Activated CD8-positive, alpha-beta T cell treated with anti-CD3 and anti-CD28 coated beads for 36 hours (primary cell): ENCODE measurements at places on chromosomes 12 and 14. TPM values are rescaled to one million over a fixed set of nuclear protein-coding genes. Genes with fewer than 3 reads are reported as not detected.

TEX52 gene
- 0.29 TPM for total RNA-seq

PZP gene
- total RNA-seq: not detected

ADCY4 gene
- total RNA-seq: 1.3 TPM

GRCh38 chr12:16303939-16304338 lies 26.5 kb upstream of the SLC15A5 start:
- H3K27ac ChIP-seq: no peak overlapping the region
- no peaks in the 10 kb centered on the region for H3K4me1 ChIP-seq
- no peak overlapping the region for H3K4me3 ChIP-seq
- H3K36me3 ChIP-seq: no peaks in the 10 kb centered on the region

GRCh38 chr12:56079723-56080555 lies at the start of gene ERBB3:
TSS of gene ERBB3 (plus strand) at chr12:56080165. CDS start at chr12:56080301, 136 bp downstream.
- H3K27ac ChIP-seq: no peak within 1 kb of the TSS
- H3K4me3 ChIP-seq: peak within 1 kb of the TSS; percentile 72
- peaks cover 8% of the 10 kb centered on the region for H3K27me3 ChIP-seq
- DNase-seq: peak; percentile 76
- H3K36me3 ChIP-seq: no peaks in the 10 kb centered on the region
- H3K4me1 ChIP-seq: peaks cover 14% of the 10 kb centered on the region

GPR137C gene
- 0.11 TPM for total RNA-seq

- no peak for DNase-seq
- no peak overlapping the region for H3K4me3 ChIP-seq
- no peaks in the 10 kb centered on the region for H3K4me1 ChIP-seq
Observed at GRCh38 chr14:23460960-23461359, 8.5 kb upstream of the NGDN start.

KERA gene
- total RNA-seq: not detected

PLEKHG7 gene
- total RNA-seq: not detected

DNA sequence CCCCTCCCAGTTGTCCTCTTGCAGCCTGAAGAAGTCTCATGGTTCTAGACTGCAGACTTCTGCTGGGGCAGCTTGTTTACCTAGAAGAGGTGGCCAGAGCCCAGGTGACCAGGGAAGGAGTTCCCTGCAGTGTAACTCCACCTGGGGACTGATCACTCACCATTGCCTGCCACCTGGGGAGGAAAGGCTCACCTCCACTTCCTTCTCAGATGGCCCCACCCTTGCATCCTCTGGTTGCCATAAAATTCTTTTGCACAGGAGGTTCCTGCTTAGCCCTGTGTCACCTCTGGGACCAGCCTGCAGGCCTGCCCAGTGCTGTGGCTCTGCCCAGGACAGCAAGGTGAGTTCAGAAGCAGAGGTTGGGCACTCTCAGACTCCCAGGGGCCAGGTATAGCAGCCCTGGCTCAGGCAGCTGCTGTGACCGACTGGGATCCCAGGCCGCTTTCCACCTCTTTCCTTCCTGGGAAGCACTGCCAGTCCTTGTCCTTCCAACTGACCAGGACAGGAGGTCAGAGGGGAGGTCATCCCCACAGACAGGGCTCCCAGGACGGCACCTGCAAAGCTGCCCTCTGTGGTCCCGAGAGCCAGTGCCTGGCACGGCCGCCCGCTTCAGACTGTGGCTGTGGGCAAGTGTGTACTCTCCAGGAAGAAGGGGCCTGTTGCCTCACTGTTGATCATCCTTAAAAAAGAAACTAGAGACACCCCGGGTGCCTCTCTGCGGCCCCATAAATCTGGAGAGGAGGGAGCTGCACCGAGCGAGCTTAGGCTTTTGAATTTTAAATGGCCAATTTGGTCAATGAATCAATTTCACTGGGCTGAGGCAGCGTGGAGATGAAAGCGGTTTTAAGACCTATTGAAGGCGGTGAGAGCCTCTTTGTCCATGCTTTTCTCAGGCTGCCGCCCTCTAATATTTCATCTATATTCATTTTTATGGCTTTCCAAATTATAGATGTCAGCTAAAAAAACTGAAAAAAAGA lies 79.5 kb upstream of the C14orf180 start:
- H3K27ac ChIP-seq: no peak overlapping the region
- no peak for DNase-seq
- peaks cover 2% of the 10 kb centered on the region for H3K27me3 ChIP-seq
- H3K36me3 ChIP-seq: no peaks in the 10 kb centered on the region
- H3K4me3 ChIP-seq: no peak overlapping the region
- no peaks in the 10 kb centered on the region for H3K4me1 ChIP-seq

DNA sequence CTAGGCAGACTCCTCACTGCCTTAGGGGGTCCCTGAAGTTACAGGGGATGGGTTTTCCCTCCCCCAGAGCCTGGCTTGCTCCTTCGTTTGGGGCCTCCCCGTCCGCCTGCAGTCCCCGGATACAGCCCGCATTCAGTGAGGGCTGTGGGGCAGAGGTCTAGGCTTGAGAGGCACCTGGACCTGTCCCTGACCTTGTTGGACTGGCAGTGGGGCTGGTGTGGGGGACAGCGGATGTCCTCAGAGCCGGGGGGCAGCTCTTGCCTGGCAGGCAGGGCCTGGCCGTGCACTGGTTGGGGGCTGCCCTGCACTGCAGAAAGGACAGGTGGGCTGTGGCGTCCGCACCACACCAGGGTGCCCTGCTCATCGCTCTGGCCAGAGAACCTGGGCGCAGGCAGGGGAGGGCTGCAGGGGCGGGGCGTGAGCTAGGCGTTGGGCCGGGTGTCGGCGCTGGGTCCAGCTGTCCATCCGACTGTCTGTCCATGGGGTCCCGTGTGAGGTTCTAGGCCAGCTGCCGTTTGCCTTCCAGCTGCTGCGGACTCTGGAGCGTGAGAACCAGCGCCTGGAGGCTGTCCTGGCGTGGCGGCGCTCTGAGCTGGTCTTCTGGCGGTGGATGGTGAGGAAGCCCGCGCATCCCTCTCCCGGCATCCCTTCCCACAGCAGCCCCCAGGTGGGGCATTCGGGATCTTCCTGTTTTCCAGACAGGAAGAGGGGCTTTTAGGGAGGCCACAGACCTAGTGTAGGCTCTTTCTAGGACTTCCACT lies 6.0 kb downstream of the TEDC1 start:
- H3K27ac ChIP-seq: no peak overlapping the region
- H3K36me3 ChIP-seq: no peaks in the 10 kb centered on the region
- peaks cover under 1% of the 10 kb centered on the region for H3K4me1 ChIP-seq
- no peak for DNase-seq
- H3K27me3 ChIP-seq: no peaks in the 10 kb centered on the region

- no peak overlapping the region for H3K27ac ChIP-seq
- H3K36me3 ChIP-seq: no peaks in the 10 kb centered on the region
- no peak for DNase-seq
Observed at GRCh38 chr12:127270193-127270592, 996.8 kb upstream of the TMEM132C start.
